ENCODE measurements at places on chromosomes 11 and 22. TPM values are rescaled to one million over a fixed set of nuclear protein-coding genes. Genes with fewer than 3 reads are reported as not detected.

The SESN3 gene
- total RNA-seq: 36.4 TPM

The OVOL1 gene
- total RNA-seq: not detected

The SCGB1A1 gene
- total RNA-seq: not detected

The ALDH3B1 gene
- 0.63 TPM for total RNA-seq

The TMEM123 gene
- total RNA-seq: 92.9 TPM

The JAML gene
- not detected for total RNA-seq

The APLNR gene
- 11.5 TPM for total RNA-seq

The EFCAB6 gene
- 0.50 TPM for total RNA-seq

The BCL2L13 gene
- total RNA-seq: 26.2 TPM

The CD6 gene
- total RNA-seq: under 0.01 TPM

The FLRT1 gene
- not detected for total RNA-seq

The ST3GAL4 gene
- total RNA-seq: 12.7 TPM

The SLC16A8 gene
- not detected for total RNA-seq

The MS4A15 gene
- not detected for total RNA-seq

The WBP2NL gene
- total RNA-seq: 0.16 TPM

The OAF gene
- total RNA-seq: 20.3 TPM

The FUT4 gene
- total RNA-seq: 6.1 TPM

The TTLL1 gene
- 14.0 TPM for total RNA-seq

The SAA2 gene
- total RNA-seq: not detected

The MFNG gene
- total RNA-seq: 82.4 TPM

The OR52N1 gene
- not detected for total RNA-seq

The SCGB1C1 gene
- not detected for total RNA-seq

The APOL4 gene
- 6.0 TPM for total RNA-seq

The RAB36 gene
- 0.88 TPM for total RNA-seq

The TRPM5 gene
- not detected for total RNA-seq

The TUBA8 gene
- total RNA-seq: 1.0 TPM

The CAPN5 gene
- total RNA-seq: 1.5 TPM

The TRIM51 gene
- not detected for total RNA-seq

The POU2AF2 gene
- total RNA-seq: not detected

The SLC29A2 gene
- 1.3 TPM for total RNA-seq

The CD3D gene
- not detected for total RNA-seq

The ARHGEF17 gene
- 49.5 TPM for total RNA-seq

The NFAM1 gene
- not detected for total RNA-seq

The CCND1 gene
- 954 TPM for total RNA-seq

The PGA5 gene
- not detected for total RNA-seq

The KDM4E gene
- not detected for total RNA-seq

The ZNF202 gene
- total RNA-seq: 10.7 TPM

The DNAJB7 gene
- total RNA-seq: not detected

The ASRGL1 gene
- 33.4 TPM for total RNA-seq

The ELFN2 gene
- 0.06 TPM for total RNA-seq

The FGF19 gene
- not detected for total RNA-seq

The C22orf31 gene
- total RNA-seq: not detected

The KDELR3 gene
- 16.7 TPM for total RNA-seq
